ENCODE measurements at places on chromosomes 5 and 9. TPM values are rescaled to one million over a fixed set of nuclear protein-coding genes. Genes with fewer than 3 reads are reported as not detected.

GRCh38 chr5:8613078-8613685, 744.2 kb downstream of the MTRR start:
- no peak overlapping the region for H3K4me3 ChIP-seq
- no peaks in the 10 kb centered on the region for H3K27me3 ChIP-seq
- H3K27ac ChIP-seq = no peak overlapping the region
- H3K4me1 ChIP-seq = no peaks in the 10 kb centered on the region
- no peak for DNase-seq
- no peaks in the 10 kb centered on the region for H3K36me3 ChIP-seq

DNA sequence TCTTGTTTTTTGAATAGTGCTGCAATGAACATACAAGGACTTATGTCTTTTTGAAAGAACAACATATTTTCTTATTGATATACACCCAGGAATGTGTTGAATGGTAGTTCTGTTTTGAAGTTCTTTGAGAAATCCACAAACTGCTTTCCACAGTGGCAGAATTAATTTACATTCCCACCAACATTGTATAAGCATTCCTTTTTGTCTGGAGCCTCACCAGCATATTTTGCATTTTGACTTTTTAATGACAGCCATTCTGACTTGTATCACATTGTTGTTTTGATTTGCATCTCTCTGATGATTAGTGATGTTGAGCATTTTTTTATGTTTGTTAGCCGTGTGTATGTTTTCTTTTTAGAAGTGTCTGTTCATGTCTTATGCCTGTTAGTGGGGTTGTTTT, 524.9 kb downstream of the SEMA5A start:
- no peak overlapping the region for H3K27ac ChIP-seq
- DNase-seq = no peak
- peaks cover 4% of the 10 kb centered on the region for H3K4me1 ChIP-seq
- no peak overlapping the region for H3K4me3 ChIP-seq

GRCh38 chr5:111299067-111299481, 74.9 kb downstream of the CAMK4 start:
- no peak overlapping the region for H3K27ac ChIP-seq
- H3K36me3 ChIP-seq = no peaks in the 10 kb centered on the region
- H3K4me1 ChIP-seq = no peaks in the 10 kb centered on the region
- no peak for DNase-seq

DNA sequence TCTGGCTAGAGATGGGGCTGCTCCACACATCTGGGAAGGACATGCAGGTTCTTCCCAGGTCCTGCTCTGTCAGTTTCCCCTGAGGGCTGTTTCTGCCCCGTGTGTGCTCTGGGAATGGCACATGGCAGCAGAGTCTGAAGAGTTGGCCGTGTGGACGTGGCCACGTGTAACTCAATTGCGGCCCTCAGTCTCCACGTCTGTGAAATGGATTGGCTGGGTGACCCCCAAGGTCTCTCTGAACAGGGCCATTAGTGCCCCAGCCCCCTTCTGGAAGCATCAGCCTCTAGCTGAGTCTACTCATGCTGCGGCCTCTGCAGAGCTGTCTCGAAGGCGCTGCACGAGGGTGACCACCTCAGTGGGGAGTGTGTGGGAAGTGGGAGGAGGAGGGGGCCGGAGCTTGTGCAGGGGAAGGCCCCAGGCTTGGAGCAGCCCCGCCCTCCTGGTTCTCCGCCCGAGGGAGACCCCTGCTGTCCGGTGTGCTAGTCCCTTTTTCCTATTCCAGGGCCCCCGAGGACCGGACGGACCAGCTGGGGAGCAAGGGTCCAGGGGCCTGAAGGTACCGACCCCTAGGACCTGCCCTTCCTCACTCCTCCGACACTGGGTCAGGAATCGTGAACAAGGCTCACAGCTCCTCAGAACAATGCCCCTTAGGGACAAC, 58.9 kb upstream of the ORM1 start:
- peaks cover 6% of the 10 kb centered on the region for H3K36me3 ChIP-seq
- DNase-seq = no peak

GRCh38 chr5:21701317-21701716, 1151.8 kb downstream of the CDH12 start:
- no peaks in the 10 kb centered on the region for H3K27me3 ChIP-seq
- H3K27ac ChIP-seq = no peak overlapping the region
- DNase-seq = no peak
- H3K36me3 ChIP-seq = no peaks in the 10 kb centered on the region
- H3K4me1 ChIP-seq = no peaks in the 10 kb centered on the region
- no peak overlapping the region for H3K4me3 ChIP-seq

The ECM2 gene
- 0.36 TPM for total RNA-seq

The C5orf58 gene
- total RNA-seq = not detected
